ENCODE measurements at places on chromosomes 11 and 22.

DNA sequence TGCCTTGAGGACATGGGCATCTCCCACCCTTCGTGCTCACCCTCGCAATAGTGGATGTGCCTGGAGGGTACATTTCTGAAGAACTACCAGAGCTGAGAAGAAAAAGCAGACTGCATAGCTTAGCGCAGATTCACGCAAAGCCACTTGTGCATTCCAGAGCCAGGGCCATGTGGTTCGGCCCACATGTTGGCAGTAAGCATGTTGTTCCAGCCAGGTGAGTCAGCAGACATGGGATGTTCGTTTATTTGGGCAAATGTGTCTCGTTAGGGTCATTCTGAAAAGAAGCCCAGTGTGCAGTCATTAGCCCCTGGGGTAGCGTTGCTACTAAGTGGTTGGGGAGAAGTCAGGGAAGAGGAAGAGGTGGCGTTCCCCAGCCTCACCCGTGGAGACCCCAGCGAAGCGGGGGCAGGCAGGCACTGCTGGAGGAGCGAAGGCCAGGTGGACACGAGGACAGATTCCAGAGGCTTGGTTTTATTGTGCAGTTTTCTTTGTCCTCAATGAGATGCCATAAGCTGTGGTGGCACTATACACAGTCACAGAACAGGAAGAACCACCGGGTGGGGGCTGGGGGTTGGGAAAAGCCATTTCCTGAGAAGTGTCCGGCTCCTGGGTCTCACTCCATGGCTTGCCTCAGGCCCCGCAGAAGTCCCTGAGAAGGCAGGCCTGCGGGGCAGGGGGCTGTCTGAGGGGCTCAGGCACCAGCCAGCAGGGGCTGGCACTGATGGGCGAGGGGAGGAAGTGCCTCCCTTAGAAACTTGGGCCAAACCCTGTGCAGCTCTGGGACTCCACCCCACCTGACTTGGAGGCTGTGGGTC, 5.0 kb downstream of the THY1 start:
- no peak for DNase-seq

- no peak for DNase-seq
These were observed 32.6 kb downstream of the PPFIA1 start for GRCh38 chr11:70303070-70303469.

GRCh38 chr11:70796648-70797227, 398.4 kb downstream of the CTTN start:
- no peak for DNase-seq

- peak; percentile 56 for DNase-seq
These were observed 679 bp downstream of the TUG1 start for GRCh38 chr22:30969532-30970355.

- DNase-seq = no peak
These were observed 12.7 kb upstream of the PANX2 start for GRCh38 chr22:50157709-50158375.
